ENCODE measurements at places on chromosomes 2 and 18.

- no peak for DNase-seq
These were observed 13.9 kb upstream of the PROM2 start for GRCh38 chr2:95260028-95261023.

GRCh38 chr2:96756788-96757476, 3.8 kb upstream of the CNNM4 start:
- DNase-seq: no peak

GRCh38 chr2:239368906-239369552, 31.8 kb downstream of the HDAC4 start:
- DNase-seq: no peak

DNA sequence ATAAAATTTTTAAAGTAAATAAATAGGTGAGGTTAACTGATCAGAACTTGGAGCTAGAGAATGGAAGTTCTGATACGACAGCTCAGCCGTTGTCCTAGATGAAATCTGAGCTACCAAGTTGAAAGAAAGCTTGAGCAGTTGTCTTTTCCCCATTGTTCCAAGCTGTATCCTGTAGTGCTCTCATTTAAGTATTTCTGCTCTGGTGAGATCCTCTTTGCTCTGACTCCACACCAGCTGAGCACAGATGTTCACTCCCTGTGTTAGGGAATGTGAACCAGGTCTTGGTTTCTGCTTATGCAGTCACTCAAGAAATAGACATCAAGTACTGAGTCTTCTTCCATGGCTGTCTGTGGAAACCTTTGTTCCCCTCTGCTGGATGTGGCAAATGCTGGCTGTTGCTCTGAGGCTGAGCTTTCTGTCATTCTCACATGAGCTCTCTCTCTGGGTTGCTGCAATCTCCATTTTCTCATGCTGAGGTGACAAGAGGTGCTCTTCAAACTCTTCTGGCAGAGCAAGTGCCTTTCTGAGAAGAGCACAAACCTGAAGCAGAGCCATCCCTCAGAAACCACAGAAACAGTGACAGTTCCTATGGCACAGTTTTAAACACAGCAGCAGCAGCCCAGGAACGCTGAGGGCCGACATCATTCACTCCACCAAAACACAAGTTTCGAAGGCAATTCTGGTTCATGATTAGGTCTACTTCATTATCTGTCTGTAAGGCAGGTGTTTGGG, 194.1 kb downstream of the SP3 start:
- DNase-seq: no peak

GRCh38 chr18:3356614-3357013, 93.4 kb upstream of the TGIF1 start:
- DNase-seq: no peak

DNA sequence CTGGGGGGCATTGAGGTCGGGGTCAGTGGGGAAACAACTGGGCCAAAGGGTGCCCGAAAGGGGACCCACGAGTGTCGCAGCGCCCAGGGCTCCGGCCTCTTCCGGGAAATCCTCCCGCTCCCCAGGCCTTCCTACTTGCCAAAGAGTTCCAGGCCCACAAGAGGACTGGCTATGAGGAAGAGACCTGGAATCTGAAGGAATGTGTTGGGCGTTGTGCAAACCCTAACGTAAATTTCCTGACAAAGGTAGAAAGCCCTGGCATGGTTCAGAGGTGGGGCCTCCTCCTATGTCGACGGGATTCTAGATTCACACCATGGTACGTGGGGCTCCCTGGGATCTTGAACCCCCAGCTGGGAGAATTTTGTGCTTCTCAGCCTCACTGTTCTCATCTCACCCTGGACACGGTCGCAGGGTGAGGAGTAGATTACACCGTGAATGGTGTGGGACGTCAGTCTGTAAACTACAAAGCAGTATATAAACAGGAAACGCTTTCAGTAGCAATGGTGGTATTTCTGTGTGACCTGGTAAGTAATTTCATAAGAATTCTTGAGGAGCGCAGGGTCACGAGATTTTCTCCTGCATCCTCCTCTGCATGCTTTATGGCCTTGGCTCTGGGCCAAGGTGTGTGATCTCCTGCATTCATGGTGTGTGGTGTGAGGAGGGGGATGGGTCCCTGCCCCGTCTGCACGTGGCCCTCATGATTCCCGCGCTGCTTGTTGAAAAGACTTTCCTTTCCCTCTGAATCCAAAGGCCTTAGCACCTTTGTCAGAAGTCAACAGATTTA, 868 bp downstream of the HSBP1L1 start:
- DNase-seq: no peak

Data from NCI-H1436 (cell line).